Occipital lobe (tissue), 3 donors: ENCODE measurements at places on chromosomes 16 and 17.

GRCh38 chr16:60704726-60705125 is 1331.5 kb downstream of the CDH8 start:
- DNase-seq = no peak

DNA sequence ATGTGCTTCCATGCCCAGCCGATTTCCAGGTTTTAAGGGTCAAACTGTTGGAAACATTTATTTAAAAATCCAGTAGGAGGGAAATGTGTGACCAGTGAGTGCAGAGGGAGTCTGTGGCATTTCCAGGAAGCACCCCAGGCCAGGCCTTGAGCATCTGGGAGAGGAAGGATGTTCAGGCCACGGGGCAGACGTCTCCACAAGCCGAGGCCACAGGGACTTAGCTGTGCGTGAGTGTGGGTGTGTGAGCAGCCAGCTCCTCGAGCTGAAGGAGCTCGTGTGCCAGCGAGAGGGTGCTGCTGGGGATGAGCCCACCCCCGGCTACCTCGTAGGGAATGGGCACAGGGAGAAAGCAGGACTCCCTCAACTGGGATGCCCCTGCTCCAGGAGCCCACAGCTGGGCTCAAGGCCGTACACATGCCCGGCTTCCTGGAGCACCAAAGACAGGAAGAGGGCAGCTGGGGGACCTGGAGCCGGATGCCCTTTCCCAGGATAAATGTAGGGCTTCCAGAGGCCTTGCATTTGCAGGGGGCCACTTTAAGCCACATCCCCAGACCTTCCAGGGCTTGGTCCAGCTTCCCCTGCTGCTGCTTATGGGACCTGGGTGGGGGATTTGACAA is 12.5 kb downstream of the NPTX1 start:
- no peak for DNase-seq

- DNase-seq = no peak
These were observed 30.7 kb downstream of the ADGRG5 start for GRCh38 chr16:57572978-57573728.

DNA sequence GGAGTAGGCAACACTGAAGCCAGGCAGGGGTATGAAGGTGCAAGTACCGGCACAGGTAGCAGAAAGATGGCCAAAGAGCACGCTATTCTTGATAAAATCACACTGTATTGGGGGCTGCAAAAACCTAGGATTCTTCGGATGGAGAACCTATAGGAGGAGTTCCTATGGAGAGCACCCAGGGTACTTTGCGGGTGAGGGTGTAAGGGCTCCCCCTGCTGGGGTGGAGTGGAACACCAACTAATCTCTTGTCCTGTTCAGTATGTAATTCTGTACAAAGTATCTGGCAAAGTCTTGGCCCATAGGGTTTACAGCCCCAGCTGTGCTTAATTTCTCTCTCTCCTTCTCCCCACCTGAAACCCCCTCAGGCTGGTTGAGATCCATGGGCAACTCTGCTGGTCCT is 393.1 kb upstream of the ASIC2 start:
- DNase-seq = no peak

DNA sequence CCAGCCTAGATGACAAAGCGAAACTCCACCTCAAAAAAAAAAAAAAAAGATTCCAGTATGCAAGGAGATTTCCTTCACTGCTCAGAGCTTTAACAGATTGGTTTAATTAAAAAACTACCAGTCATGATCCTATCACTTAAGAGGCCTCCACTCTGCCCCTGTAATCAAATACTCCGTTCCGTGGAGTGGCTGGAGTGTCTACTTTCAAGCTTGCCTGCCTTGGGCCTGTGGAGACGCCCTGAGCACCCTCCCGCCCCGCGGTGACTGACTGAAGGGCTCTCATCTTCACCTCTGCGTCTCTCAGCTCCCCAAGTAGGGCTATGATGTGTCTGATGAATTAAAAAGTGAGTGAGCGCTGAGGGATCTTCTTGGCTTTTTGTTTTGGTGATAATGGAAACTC is 25.3 kb upstream of the TRPV3 start:
- DNase-seq = no peak

GRCh38 chr17:12041312-12041711 is 20.6 kb downstream of the MAP2K4 start:
- DNase-seq = no peak
